Brain pericyte (primary cell): ENCODE measurements at places on chromosomes 1 and 21.

DNA sequence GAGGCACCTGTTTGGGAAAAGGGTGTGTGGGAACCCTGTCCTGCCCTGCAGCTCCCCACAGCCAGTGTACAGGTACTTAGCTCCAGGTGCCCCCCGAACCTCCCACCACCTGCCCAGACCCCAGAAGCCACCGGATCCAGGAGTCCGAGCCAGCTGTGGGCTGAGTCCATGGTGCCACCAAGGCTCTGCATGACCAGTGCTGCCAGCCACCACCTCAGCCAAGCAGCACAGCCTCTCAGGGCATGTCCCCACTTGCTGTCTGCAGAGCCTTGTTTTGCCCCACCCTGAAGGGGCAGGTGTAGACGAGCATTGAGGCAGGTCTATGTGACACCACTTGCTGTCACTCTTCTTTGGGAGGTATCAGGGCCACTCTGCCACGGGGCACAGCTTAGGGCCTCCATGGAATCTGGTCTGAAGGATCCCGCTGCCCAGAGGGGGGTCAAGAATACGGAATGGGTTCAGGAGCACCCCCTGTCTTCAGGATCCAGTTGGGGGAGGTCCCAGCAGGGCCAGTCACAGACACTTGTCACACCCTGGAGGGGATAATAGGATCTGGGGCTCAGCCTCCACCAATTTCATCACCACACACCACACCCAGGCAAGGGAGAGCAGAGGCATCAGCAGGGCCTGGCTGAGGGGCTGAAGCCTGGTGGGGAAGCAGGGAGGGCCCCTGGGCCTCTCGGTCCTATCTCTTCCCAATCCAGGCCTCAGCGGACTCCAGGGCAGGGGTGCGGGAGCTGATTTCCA lies 27.7 kb downstream of the ARHGEF19 start:
- no peak for DNase-seq

GRCh38 chr1:32115496-32115895 lies 7.6 kb downstream of the KPNA6 start:
- DNase-seq: no peak

DNA sequence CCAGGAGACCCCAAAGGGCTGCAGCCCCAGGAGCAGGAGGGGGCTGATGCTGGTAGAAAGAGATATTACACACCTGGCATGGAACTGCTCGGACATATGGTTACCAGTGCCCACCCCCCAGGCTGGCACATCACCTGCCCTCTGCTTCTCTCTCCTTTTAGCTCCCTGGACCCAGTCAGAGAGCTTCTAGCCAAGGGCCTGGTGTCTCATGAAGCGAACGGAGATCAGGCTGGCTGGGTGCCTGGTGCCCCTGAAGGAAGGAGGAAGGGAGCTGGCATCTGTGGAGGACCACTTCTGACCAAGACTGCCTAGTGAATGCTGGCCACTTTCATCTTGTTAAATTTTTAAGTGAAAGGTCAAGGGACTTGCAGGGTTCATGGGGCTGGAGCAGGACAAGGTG lies 53.1 kb downstream of the FOXO6 start:
- no peak for DNase-seq

- no peak for DNase-seq
Measured at GRCh38 chr21:41651830-41652229, 115.0 kb downstream of the RIPK4 start.

- DNase-seq: no peak
Measured at GRCh38 chr1:198809247-198809646, 170.4 kb downstream of the PTPRC start.

GRCh38 chr1:230899841-230900251 lies 31.5 kb upstream of the C1orf198 start:
- DNase-seq: no peak

GRCh38 chr1:48266576-48266975 lies 44.1 kb downstream of the SLC5A9 start:
- no peak for DNase-seq

DNA sequence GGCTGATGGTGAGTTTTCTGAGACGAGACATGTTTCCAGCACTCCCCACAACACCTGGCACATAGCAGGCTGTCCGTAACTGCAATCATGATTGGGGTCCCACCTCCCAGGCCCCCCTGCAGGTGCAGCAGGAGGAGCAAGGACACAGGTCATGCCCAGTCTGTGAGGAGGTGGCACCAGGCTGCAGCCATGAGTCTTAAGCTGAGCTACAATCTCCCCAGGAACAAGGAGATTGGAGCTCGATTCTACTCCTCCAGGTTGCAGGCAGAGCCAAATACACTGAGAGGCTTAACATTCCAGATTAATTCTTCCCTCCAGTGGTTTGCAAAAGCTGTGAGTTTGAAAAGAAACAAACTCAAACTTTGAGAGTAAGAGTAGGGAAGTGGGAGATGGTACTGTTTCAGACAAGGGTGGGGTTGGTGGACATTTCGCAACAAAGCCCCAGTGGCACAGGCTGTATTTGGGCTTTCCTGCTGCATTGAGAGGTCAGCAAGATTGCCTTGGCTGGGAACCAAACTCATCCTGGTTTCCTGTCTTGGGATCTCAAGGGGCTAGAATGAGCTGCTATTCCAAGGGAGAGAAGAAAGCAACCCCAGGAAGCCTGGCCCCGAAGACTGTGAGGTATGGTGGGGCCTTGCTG lies 64.8 kb upstream of the GALNT2 start:
- DNase-seq: no peak

- no peak for DNase-seq
Measured at GRCh38 chr1:44276901-44277300, 63.6 kb downstream of the DMAP1 start.

- DNase-seq: no peak
Measured at GRCh38 chr1:223133306-223133823, 9.7 kb downstream of the TLR5 start.

DNA sequence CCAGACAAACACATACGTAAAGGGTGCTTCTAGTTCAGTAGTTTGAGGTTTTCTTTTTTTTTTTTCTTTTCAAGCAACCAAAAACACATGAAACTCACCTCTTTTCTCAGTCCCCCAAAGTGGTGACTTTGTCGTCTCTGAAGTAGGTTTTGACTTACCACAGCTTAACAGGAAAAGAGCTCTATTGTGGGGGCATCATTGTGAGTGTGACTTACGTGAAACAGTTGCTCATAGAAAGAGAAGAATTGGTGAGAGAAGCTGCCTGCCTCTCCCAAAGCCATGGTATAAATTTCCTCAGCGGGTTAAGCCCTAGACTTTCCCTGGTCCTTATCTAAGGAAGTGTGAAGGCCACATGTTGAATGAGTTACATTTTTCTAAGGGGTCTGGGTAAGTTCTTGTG lies 11.9 kb downstream of the FASLG start:
- DNase-seq: no peak

GRCh38 chr1:38045401-38046332 lies 926 bp downstream of the POU3F1 start:
- DNase-seq: no peak

GRCh38 chr1:179820226-179820970 lies 57.2 kb downstream of the TOR1AIP2 start:
- DNase-seq: no peak

GRCh38 chr1:21278208-21278859 lies 11.9 kb downstream of the ECE1 start:
- DNase-seq: no peak

GRCh38 chr1:47781171-47781959 lies 215.8 kb downstream of the TRABD2B start:
- no peak for DNase-seq

- DNase-seq: no peak
Measured at GRCh38 chr1:193308438-193308837, 122.0 kb upstream of the B3GALT2 start.

- no peak for DNase-seq
Measured at GRCh38 chr1:59880735-59881134, 45.8 kb downstream of the CYP2J2 start.

GRCh38 chr1:6584126-6585080 lies 4.6 kb downstream of the ZBTB48 start:
- no peak for DNase-seq

- no peak for DNase-seq
Measured at GRCh38 chr1:57761628-57762027, 337.8 kb upstream of the DAB1 start.

GRCh38 chr1:36284061-36284460 lies 22.1 kb upstream of the SH3D21 start:
- DNase-seq: no peak

DNA sequence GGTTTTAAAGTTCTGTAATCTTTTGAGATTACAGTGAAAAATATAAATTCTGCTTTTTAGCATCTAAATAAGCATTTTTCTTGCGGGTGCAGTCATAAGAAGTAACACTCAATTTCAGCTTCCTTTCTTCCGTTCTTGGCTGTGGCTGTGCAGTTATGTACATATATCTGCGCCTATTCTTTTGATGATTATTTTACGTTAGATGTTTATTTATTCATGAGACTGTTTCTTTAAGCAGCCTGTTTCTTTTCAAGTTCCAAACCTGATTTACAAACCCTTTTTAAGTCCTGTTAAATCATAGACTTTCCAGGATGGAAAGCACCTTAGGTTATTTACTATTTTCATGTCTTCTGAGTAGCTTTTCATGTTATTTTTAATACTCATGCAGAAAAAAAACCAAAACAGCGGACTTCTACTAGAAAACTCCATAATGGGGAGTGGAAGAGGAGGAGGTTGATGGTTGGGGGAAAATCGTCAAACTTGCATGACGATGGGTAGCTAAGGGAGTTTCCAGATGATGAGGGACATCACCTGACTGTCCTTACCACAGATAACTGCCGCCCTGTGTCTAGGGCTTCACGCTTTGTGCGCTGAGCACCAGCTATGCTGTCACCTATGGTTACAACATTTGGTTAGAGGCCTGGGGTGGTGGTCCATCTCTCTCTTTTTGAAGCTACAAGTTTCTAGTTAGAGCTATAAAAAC lies 2.6 kb downstream of the PRDM2 start:
- DNase-seq: no peak

GRCh38 chr1:161966067-161966466 lies 57.6 kb downstream of the OLFML2B start:
- DNase-seq: no peak

DNA sequence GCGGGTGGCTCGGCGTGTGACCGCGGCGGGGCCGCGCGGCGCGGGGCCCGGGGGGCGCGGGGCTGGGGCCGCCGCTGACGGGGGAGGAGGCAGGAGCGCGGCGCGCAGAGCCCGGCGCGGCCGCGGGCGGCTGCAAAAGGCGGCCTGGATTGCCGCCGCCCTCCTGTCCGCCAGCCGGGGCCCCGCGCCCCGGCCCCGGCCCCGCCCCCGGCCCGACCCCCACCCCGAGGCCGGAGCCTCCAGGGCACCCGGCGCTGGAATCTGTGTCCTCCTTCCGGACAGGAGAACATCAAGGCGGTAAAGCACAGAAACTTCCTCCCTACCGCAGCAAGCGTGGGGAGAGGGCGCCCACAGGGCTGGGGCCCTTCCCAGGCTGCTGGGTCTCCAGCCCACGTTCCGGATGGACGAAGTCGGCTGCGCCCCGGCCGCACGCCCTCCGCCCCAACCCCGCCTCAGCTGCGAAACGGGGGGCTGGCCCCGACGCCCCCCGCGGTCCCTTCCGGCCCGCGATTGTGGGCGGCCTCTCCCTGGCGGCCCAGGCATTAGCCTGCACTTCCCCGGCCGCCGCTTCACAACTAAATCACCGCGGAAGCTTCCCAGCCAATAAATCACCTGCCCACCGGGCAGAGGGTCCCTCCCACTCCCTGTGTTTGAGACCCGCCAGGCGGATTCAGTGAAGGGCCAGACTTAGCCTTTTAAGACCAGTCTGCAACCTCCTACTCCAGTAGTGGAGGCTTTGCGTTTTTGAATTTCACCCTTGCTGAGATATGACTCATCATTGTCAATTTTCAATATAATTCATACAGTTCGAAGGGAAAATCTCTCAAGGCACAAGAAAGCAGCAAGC lies 106.0 kb downstream of the SLC45A1 start:
- DNase-seq: no peak

- DNase-seq: no peak
Measured at GRCh38 chr1:108725906-108726305, 13.2 kb downstream of the FNDC7 start.

DNA sequence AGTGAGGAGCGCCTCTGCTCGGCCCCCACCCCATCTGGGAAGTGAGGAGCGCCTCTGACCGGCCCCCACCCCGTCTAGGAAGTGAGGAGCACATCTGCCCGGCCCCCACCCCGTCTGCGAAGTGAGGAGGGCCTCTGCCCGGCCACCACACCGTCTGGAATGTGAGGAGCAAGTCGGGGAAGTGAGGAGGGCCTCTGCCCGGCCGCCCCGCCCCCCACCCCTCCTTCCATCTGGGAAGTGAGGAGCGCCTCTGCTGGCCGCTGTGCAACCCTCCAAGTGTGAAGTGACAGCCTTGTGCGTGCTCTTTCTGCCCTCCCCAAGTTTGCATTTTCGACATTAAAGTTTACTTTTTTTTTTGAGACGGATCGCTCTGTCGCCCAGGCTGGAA lies 5.1 kb upstream of the ZZZ3 start:
- no peak for DNase-seq

DNA sequence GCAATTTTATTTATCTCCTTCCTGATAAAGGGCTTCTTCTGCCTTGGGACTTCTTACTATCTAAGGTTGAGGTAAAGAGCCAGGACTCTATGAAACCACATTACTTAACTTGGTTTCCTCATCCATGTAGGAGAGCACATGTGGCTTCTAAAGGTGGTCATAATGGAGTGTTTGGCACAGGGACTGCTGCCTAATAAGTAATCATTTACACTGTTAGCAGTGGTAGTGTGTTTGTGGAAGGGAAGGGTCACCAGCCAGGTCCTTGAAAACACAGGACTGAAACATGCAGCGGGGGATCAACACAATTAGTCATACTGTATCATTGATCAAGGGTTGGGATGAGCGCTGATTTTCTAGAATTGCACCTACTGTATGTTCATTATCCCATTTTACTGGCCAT lies 59.6 kb downstream of the UCK2 start:
- DNase-seq: no peak

- DNase-seq: no peak
Measured at GRCh38 chr21:44653123-44653522, 1.3 kb downstream of the KRTAP12-4 start.

GRCh38 chr1:180135535-180135934 lies 19.1 kb upstream of the QSOX1 start:
- DNase-seq: no peak

DNA sequence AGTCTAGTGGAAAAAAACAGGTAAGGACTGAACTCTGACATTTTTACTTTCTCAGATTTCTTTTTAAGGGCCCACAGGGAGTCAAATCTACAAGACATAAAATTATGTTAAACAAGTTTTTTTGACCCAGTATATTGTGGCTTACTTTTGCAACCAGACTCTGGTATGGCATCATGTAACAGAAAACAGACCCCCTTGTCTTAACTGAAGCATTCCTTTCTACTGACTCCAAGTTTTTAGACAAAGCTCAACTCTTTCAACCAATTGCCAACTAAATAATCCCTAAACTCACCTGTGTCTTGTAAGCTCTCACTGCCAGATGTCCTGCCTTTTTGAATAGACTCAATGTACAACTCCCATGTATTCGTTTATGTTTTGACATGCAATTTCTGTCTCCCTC lies 64.3 kb downstream of the FASLG start:
- DNase-seq: no peak

- DNase-seq: no peak
Measured at GRCh38 chr1:72649991-72650390, 367.7 kb upstream of the NEGR1 start.

DNA sequence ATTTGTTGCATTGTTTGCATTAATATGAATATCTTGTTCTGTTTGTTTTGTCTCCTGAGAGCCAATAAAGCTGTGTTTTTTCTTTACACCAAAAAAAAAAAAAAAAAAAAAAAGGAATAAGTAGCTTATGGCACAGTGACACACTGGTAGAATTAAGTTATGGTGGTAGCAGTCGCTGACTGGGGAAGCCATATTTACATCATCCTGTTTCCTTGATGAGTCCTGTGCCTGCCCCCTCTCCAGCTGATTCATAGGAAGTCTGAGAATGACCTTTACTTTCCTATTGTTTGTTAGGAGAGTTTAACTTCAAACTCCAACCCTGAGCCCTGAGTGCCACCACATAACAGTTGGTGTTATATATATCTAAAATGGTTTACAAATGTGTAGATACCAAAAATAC lies 62.2 kb downstream of the OBSCN start:
- no peak for DNase-seq
